ENCODE measurements at places on chromosomes 2 and 18.

DNA sequence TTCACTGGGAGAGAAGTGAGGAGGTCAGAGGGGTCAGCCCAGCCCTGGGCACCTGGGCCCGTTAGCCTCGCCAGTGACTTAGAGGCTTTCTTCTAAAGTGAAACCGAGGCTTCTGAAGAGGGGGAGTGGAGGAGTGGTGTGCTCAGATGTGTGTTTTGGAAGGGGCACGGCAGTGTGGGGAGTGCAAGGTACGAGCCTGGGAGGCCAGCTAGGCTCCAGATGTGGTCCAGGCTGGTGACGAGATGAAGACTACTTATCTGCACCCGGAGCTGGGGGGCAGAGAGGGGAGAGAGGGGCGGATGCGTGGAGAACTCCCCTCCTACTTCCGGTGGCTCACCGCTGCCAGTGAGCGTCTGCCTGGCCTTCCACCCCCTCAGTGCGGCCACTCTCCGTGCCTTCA lies 371.3 kb upstream of the HS6ST1 start:
- DNase-seq = peak; percentile 9

GRCh38 chr2:177646241-177646640 lies 253.7 kb downstream of the AGPS start:
- DNase-seq = no peak

DNA sequence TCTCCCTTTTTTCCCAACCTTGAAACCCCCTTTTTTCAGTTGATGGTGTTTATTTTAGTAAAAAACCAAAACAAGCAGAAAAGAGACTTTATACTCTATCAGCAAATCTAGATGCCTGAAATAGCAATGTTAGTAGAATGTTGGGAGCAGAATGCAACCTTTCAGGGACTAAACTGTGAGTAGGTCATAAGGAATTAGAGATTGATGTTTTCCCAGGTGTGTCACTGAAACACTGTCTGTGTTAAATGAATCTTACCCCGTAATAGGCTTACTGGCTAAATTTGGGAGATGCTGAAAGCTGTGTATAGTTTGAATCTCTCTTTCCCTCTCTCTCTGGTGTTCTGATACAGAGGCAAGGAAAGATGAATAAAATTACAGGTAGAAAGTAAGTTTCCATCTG lies 43.8 kb downstream of the AGFG1 start:
- DNase-seq = no peak

DNA sequence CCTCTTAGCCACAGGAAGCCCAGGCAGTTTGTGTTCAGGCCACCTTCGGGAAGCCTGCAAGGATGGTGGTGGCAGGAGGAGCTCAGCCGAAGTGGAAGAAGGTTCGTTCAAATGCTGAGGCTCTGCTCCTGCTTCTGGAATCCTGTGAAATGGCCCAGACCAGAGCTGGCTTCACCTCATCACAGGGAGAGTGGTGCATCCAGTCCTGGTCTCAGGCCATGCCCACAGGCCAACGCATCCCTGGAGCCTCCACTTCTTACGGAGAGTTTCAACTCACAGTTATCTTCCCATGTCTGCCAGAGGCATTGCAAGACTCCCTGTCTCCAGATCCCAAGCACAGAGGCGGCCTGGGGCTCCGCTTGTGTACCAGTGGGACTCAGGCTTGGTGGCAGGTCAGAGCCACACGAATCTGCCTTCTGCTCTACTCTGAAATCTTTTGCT lies 82.3 kb downstream of the NDUFA10 start:
- no peak for DNase-seq

DNA sequence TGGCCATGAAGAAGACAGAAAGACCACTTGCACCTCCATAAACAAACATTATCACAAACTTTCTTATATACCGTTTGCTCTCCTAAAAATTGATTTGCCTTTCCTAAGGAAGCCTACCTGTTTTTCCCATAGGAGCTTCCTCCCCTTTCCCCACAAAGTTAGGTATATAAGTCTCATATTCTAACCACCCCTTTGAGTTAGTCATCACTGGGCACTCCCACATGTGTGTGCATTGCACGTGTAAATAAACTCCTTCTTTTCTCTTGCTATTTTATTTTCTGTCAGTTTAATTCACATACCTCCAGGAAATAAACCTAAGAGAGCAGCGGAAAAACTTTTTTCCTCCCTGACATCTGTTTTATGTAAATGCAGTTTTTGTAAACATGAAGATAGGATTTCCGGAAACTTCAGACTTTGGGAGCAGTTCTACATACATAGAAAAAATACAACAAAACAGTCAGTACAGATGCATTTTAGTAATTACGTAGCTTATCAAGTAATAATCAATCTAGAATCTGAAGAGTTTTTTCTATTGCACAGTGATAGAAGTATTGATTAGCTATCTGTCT lies 46.6 kb downstream of the PLCL1 start:
- DNase-seq = no peak

DNA sequence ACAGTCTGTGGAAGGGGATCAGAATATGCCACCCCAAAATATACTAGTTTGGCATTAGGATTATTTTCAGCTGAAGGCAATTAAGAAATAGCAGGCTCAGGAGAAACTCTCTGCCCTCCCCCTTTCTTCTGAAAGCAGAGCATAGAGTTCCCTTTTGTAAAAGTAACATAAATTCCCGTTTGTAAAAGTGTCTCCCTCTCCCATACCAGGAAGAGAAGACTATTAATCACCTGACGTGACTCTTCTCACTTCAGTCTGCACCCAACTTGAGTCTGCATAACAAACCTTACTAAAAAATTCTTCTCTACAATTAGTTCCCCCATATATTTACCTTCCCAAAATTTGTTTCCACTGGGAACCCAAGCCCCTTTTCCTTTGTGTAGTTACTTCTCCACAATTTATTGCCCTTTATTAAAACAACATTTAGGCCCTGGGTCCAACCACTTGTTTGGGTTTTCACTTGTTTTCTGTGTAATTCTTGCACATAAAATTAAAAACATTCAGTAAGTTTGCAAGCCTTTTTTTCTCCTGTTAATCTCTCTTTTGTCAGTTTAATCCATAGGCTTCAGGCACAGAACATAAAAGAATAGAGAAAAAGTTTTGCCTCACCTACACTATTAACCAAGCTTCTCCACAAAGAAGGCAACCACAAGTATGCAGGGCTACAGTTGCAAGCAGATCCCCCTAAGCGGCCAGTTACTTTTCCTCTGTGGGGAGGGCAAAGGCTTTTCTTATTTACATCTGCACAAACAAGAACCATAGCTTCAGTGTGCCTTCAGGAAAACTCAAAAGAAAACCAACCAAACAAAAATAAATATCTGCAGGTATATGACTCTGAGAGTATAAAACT lies 107.6 kb upstream of the MSH2 start:
- no peak for DNase-seq

DNA sequence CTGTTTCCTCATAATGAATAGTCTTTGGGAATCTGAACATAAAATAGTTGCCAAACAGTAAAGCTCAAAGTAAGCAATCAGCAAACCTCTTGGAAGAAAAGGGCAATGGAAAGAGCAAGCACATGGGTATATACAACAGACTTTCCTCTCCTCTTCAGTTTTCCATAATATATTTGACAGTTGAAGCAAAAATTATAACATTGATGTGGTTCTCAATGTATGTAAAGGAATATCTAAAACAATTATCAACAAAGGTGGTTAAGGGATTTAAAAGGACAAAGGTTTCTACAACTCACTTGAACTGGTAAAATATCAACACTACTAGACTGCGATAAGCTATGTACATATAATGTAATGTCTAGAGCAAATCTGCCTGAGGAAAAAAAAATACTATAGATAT lies 168.6 kb upstream of the SMAD7 start:
- DNase-seq = no peak

GRCh38 chr18:4797002-4797685 lies 342.0 kb upstream of the DLGAP1 start:
- no peak for DNase-seq

DNA sequence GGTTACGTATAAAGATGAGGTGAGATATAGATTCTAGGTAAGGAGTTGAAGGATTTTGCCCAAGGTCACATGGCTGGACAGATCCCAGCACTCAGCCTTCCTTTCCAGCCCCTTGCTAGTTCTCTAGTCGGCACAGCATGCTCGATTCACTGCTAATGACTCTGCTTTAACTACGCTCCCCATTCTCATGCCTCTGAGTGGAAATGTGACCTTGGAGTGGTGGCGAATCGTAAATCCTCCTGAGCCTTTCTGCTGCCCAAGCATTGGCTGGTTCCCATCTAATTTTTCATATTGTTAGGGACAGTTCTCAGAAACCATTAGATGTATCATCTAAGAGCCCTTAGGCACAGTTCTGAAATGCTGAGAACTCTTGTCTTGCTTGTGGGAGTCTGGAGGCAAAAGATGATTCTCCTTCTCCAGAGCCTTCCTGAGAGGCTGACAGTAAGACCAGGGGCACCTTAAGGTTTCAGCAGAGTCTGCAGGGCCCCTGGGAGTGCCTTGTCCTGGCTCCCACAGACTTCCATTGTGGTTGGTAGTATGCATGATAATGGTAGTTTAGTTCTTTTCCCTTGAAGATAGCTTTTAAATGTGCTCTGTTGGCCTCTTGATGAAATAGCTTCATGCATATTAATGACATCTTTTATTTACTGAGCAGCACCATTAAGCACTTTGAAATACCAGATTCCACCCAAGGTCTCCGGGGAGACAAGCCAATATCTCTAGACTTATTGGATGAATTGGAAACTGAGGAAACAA lies 377.8 kb upstream of the SLC14A2 start:
- no peak for DNase-seq

DNA sequence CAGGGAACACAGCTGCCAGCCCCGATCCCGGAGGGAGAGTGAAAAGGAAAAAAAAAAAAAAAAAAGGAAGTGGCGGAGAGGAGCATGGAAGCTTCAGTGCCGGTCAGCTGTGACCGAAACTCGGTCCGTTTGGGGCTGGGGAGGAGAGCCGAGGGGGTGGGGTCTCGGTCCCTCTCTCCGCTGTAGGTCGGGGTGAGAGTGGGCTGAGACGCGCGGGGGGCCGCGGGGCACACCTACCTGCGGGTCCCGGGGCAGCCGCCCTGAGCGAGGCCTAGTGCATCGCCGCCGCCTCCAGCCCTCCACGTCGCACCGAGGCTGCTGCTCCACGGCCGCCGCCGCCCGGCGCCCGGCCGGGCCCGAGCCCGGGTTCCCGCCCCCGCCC lies 536 bp downstream of the VPS54 start:
- DNase-seq = peak; percentile 66

- peak; percentile 97 for DNase-seq
Observed at GRCh38 chr2:37156857-37157714, at the start of gene EIF2AK2. Gene EIF2AK2 (minus strand): TSS chr2:37156980. CDS start chr2:37147806, 9,174 bp downstream.

DNA sequence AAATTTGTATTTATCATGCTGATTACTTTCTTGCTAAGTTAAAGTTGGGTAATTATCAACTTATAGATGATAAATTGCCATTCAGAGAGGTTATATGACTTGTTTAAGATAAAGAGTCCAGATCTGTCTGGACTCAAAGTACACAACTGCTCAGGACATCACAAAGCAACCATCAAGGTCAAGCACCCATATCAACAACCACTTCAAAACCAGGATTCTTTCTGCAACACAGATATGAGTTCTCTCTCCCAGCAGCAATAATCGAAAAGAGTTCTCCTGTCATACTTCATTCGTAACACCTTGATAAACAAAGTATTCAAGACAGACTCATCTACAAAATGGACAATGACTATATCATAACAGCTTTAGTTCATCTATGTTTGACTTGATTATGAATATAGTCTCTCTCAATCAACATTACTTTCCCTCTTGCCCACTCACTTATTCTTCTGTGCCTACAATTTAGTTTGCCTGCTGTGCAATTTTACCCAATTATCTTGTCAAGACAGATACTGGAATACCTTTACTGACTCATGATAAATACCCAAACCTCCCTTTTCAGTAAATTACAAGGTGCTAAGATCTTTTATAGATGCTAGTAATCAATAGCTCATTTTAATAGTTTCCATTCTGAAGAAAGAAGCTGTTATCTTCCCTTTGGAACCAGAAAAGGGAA lies 281.8 kb downstream of the NBAS start:
- DNase-seq = no peak

GRCh38 chr2:128949360-128949759 lies 630.7 kb upstream of the HS6ST1 start:
- no peak for DNase-seq

DNA sequence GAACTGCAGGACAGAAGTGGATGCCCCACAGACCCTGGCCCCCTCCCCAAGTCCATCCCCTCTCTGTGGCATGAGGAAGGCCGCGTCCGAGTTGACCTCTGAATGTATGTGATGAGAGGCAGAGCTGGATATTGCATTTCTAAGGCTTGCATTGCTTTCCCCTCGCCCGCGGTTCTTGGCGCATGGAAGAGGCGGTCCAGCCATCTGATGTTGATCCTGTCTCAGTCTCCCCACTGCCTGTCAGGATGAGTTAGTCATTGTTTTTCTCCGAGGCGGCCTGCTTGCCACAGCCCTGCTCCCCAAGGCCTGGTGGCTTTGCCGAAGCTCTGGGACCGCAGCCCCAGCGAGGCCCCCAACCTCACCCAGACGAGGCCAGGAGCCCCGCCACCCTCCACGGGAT lies 88.6 kb downstream of the SMAD7 start:
- DNase-seq = no peak

- DNase-seq = no peak
Observed at GRCh38 chr2:121189011-121189410, 96.0 kb downstream of the TFCP2L1 start.

GRCh38 chr2:232402518-232402917 lies 4.1 kb upstream of the ALPG start:
- no peak for DNase-seq

Data from GM10248 (cell line).